Lung microvascular endothelial cell (primary cell): ENCODE measurements at places on chromosomes 1 and 21.

- no peak for DNase-seq
Observed at GRCh38 chr1:64363111-64363510, 106.8 kb upstream of the CACHD1 start.

- DNase-seq, result peak; percentile 87
Observed at GRCh38 chr21:26115305-26115704, 55.3 kb downstream of the APP start.

- DNase-seq, result no peak
Observed at GRCh38 chr1:6915999-6916565, 130.8 kb downstream of the CAMTA1 start.

DNA sequence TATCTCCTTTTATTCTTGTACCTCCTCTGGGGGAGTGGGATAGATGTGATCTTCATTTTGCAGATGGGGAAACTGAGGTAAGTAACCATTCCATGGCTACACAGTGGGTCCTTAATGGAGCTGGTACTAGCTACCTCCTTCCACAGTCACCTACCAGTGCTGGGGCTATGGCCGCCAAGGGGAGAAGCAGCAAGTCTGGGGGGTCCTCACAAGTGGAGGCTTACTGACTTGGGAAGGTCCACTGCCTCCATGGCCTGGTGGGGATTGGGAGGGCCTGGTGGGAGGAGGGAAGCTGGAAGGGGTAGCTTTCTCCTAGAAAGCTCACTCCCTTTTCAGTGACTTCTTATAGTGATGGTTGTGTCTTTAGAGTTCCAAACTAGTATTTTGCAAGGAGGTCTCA lies 5.9 kb upstream of the FOXO6 start:
- DNase-seq, result no peak

GRCh38 chr1:231626951-231627614 lies 493 bp downstream of the DISC1 start:
- DNase-seq, result peak; percentile 76

DNA sequence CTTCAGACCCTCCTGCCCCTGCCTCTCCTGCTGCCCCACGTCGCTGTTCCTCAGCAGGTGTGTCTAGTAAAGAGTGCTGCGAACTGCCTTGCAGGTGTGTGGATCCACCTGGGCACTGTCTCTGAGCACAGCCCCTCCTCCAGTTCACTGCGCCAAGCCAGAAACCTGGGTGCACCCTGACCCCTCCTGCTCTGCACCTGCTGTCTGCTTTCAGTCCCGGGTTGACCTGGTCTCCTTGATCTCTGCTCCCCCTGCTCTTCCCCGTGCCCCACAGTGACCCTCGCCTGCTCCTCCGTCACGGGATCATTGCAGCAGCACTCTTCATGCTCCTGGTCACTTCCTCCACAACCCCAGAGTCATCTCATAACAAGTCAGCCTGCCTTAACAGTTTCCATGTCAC lies 6.5 kb downstream of the A3GALT2 start:
- DNase-seq, result no peak

DNA sequence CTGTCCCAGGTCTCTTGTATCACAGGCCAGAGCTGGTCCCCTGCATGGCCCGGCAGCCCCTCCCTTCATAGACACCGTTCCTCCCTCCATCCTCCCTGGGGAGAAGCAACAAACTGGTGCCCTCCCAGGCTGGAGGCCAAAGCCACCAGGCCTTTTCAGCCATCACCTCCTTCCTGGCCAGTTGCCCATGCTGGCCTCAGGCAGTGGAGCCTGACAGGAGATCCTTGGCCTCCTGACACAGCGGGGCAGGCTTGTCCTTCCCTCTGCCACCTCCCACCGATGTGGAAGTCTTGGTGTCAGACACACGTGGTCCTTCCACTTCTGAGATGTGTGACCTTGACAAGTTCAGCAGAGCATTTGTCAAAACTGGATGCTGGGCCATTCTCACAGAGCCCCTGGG lies 206.0 kb downstream of the HIVEP3 start:
- no peak for DNase-seq

- no peak for DNase-seq
Observed at GRCh38 chr1:67792741-67793458, 40.4 kb downstream of the GNG12 start.

- peak; percentile 71 for DNase-seq
Observed at GRCh38 chr1:211259638-211260126, 516 bp downstream of the RCOR3 start.

DNA sequence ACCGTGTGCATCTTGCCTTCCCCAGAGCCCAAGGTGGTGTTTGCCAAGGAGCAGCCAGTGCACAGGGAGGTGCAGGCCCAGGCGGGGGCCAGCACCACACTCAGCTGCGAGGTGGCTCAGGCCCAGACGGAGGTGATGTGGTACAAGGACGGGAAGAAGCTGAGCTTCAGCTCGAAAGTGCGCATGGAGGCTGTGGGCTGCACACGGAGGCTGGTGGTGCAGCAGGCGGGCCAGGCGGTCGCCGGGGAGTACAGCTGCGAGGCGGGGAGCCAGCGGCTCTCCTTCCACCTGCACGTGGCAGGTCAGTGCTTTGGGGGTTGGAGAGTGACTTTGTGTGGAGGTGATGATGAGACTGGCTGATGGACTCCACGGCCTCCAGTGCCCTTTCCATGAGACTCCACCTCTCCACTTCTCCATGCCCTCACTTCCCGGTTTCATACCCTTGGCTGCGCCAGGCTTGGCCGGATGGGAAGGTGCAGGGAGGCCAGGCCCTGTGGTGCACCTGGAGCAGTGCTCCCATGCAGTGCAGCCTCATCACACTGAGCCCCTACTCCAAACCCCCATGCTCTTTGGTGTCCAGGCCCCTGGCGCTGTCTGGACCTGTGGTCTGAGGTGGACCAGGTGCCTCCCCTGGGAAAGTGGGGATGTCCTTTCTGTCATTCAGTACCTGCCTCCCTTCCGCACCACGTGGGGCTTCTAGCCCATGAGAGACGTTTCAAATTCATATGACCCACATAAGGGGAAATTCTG lies 49.0 kb downstream of the OBSCN start:
- DNase-seq, result no peak

DNA sequence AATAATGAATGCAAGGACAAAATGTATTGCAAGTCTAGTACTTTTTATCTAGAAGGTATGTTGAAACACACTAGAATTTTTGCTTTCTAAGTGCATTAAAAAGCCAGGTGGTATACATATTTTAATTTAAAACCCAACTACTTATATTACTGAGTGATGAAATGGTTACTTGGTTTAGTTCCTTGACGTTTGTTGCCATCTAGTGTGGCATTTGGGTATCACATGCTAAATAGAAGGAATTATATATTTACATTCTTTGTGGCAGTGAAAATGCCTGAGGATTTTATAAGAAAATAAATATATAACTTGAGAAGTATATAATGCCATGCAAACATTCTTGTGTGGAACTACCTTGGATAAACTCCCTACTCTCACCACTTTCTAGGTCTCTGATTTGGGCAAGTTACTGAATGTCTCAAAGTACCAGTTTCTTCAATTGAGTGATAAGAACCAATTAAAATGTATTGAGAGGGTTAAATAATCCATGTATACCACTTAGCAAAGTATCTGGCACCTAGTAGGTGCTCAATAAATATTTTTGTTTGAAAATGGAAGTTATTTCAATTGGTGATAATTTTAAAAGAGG lies 69.6 kb downstream of the SDCCAG8 start:
- DNase-seq, result peak; percentile 79

DNA sequence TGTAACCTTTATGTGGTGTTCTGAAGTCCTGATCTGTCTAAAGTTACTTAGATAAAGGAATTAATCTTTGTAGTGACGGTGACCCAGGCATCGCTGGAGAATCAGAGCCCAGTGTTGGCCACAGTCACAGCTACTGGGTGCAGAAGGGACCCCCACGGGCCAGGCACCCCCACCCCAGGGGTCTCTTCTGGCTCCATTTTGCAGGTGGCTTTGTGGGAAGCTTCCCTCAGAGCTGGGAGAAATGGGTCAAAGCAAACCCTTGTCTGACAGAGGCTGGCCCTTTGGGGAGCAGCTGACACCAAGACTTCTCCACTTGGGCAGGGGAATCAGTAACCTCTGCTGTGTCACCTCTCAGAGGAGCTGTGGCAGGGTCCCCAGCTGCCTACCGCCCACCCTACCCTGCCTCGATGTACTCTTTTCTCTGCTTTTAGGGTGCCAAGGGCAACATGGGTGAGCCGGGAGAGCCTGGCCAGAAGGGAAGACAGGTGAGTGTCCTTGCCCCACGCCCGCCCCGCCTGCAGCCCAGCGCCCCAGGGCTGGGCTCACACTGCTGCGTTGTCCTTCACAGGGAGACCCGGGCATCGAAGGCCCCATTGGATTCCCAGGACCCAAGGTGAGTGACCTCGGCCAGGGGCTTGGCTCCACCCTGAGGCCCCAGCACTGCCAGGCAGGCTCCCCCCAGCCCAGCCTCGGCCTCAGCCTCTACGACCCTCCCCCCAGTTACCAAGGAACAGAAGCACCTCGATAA lies 17.7 kb downstream of the COL6A2 start:
- no peak for DNase-seq

GRCh38 chr1:80989455-80989854 lies 811.3 kb upstream of the ADGRL2 start:
- no peak for DNase-seq
